SK-MEL-5 (cell line): ENCODE measurements at places on chromosomes 5 and 9. TPM values are rescaled to one million over a fixed set of nuclear protein-coding genes. Genes with fewer than 3 reads are reported as not detected.

DNA sequence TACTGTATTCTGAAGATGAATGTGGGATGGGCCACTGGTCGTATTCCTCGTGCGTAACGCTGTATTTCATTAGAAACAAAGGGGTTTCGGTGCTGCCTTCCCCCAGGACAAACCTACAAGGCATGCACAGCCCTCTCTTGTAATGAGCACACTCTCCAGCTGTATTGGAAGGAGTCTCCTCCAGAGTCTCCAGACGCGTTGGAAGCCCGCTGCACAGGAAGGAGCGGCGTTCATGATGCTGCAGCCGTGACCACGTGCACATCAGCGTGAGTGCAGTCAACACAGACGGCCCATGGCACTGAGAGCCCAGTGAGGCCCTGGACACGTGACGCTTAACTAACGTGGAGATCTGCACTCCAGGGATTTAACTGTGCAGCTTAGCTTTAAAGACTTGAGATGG, 209.0 kb upstream of the IRX1 start:
- DNase-seq = no peak

GRCh38 chr9:23766613-23767012, 59.4 kb downstream of the ELAVL2 start:
- DNase-seq = no peak

SLC6A3 gene
- total RNA-seq = not detected in 2 replicates

PRLR gene
- 21.4 and 22.2 TPM in 2 replicates for total RNA-seq

GRCh38 chr5:142685418-142686209, at the start of gene FGF1:
Gene FGF1 (minus strand): TSS chr5:142686090. CDS start chr5:142614127, 71,963 bp downstream.
- no peak for DNase-seq

DNA sequence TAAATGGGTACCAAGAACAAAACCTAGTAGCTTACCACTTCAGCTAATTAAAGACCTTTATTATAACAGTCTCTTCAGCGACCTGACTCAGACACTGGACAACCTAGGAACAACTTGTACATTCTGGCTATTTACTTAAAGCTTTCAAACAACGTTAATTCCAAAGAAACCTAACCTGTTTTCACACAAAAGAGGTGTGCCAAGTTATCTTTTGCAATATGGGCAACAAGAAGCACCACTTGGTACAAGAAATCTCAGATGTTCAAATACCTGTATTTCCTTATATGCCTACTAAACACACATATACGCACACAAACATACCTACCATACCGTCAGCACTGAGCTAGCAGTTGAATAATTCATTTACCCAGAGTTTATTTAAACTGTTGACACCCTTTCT, 23.0 kb downstream of the RNF145 start:
- DNase-seq = no peak

DNA sequence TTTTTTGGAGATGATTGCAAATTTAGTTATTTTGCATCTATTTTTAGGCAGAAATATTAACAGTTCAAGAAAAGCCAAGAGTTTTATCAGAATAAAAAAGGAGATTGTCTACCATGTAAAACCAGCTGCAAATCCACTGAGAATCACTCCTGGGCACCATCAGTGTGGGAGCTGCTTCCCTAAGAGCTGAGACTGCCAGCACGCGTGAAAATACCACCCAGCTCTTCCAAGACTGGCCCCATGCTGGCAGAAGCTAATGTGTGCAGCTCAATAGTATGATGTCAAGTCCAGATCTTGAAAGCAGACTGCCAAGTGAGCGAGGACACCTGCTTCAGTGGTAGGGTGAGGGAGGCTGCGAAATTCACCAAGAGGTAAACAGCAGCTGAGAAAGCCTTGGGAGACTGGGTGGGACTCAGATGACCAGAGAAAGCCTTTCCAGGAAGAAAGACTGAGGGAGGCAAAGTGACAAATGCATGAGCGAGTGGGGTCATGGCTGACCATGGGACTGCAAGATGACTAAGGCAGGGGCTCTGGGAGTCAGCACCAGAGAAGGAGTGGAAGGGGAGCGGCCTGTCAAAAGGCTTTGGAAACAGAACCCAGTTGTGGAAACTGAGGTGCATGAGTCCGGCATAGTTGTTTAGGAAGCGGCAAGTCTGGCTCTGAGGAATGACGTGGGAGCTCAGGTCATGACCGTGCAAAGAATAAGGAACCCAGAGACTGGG, 200.9 kb downstream of the GADD45G start:
- DNase-seq = no peak

IL31RA gene
- not detected in 2 replicates for total RNA-seq

- DNase-seq = no peak
These were observed 29.1 kb downstream of the TSPAN17 start for GRCh38 chr5:176676361-176676824.

- DNase-seq = peak; percentile 74
These were observed 4.3 kb upstream of the CLPTM1L start for GRCh38 chr5:1349246-1349645.

- DNase-seq = no peak
These were observed 109.6 kb downstream of the ADAMTS2 start for GRCh38 chr5:179235416-179236400.

CCNI2 gene
- not detected in 2 replicates for total RNA-seq

DNA sequence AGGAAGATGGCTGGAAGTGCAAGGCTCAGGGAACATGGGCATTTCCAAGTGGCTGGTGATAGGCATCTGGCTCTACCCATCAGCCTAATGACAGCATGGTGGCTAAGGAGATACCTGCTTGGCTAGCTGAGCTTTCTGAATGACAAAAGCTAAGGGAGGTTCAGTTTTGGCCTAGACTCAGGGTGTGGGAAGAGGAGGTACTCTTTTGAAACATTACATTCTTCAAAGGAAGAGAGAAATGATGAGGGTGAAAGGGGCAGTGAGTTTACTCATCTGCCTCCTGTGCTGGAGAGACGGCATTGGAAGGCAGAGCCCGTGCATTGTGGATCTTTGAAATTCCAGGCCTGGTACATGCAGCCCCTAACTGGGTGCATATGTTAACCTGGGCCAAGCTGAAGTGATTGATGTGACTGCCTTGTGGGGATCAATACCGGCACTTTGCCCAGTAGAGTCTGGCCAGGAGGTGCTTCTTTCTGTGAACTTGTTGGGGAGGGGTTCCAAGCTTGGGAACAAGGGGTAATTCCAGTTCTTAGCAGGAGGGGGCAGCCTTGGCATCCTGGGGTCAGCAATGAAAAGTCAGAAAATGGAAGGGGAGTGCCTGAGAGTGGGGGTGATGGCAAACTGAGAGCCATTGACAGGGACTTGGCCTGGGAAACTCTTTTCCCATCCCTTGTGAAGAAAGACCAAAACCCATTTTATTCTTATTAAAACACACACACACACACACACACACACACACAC, 108.6 kb downstream of the ACER2 start:
- DNase-seq = peak; percentile 53

CDX1 gene
- not detected in 2 replicates for total RNA-seq

DNA sequence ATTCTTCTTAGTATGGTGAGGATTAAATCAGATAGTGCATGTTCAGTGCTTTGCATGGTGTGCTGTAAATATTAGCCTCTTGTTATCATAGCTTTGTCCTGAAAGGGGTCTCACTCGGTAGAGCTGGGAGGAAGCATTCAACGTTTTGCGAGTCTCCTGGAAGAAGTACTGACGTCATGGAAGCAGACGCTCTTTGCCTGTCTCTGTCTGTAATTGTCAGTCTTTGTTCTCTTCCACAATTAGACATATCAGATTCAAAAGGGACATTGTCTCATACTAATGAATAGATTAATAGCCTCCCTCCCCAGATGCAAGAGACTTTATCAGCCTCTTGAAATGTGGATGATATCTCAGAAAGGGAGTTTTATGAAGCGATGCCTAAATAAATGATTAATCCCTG, 91.8 kb upstream of the CXCL14 start:
- DNase-seq = peak; percentile 25

GRCh38 chr5:135739383-135739981, 95.0 kb upstream of the SLC25A48 start:
- DNase-seq = no peak

HEXB gene
- 718 and 809 TPM in 2 replicates for total RNA-seq

STPG3 gene
- not detected in 2 replicates for total RNA-seq

DNA sequence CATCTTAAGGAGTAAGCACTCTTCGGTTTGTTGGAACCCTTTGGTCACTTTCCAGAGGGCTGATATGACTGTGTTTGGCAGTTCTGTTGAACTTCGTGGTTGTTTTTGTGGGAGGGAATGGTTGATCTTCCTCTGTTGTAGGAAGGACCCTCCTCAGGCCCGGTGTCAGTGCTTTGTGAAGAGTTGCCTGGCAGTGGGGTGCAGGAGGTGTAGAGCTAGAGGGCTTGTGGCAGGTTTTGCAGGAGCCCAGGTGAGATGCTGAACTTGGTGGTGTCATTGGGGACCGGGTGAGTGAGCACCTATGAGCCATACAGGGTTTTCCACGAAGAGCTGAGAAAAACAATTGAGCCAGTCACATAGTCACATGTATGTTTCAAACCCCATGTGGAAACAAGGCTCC, 27.2 kb downstream of the SECISBP2 start:
- DNase-seq = no peak

GRCh38 chr9:91421128-91421765, 2.4 kb downstream of the NFIL3 start:
- peak; percentile 30 for DNase-seq

DNA sequence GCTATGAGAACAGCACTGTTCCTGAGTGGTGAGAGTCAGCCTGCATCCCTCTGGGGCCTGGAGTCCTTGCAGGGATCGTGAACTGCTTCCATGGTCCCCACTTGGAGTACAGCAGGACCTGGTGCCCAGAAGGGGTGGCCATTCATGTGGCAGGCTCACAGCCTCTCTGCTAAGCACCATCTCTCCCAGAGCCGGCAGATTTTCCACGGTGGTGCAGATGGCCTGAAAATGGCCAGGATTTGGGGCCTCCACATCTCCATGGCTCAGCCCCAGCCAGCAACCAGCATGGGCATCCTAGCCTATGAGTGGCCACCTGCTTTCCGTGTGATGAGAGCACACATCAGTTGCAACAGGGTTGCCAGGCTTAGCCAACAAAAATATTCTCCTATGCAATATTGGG, 33.9 kb upstream of the SEMA4D start:
- no peak for DNase-seq

DNA sequence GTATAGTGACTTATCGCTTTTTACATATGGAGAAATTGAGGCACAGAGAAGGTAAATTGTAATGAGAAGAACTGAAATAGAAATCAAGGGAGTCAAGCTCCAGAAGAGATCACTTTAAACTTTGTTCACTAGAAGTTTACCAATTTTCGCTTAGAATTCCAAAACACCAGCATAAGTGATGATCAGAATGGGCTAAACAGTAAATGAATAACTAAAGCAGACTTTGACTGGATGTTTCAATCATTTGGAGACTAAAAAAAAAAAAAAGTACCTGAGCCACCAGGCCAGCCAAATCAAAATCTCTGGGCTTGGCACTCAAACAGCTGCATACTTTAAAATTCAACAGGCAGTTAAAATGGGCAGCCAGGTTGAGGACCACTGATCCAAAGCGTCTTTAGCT, 38.2 kb upstream of the FYB1 start:
- DNase-seq = no peak

- DNase-seq = no peak
These were observed 269.0 kb downstream of the ZSWIM6 start for GRCh38 chr5:61600945-61601511.

DNA sequence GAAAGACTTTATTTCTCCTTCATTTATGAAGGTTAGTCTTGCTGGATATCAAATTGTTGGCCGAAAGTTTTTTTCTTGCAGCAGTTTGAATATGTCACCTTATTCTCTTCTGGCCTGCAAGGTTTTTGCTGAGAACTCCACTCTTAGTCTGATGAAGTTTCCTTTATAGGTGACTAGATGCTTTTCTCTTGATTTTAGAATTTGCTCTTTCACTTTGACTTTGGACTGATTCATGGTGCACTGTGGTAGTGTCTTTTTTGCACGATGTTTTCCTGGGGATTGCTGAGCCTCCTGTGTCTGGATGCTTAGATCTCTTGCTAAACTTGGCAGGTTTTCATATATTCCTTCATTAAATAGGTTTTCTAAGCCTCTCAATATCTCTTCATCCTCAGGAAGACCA, 12.4 kb downstream of the AHRR start:
- DNase-seq = no peak

BRIX1 gene
- total RNA-seq = 157 and 165 TPM in 2 replicates

DNA sequence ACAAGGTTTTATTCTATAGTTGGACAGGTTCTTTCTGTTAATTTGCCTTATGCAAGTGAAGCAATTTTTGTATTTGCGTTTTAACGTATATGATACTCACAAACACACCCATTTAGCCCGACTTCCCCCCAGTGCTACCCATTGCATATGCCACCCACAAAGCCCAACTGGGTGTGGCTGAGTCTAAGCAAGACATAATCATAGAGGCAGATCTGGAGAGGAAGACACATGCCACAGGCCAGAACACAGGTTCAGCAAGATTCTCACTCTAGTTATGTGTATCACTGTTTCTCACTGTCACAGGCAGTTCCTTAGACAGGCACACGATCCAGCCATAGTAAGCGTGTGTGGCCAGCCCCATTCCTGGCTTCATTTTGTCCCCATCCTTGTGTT, 29.0 kb upstream of the PUM3 start:
- DNase-seq = no peak

MPDZ gene
- 28.4 and 29.4 TPM in 2 replicates for total RNA-seq

CDHR2 gene
- not detected in 2 replicates for total RNA-seq

DNA sequence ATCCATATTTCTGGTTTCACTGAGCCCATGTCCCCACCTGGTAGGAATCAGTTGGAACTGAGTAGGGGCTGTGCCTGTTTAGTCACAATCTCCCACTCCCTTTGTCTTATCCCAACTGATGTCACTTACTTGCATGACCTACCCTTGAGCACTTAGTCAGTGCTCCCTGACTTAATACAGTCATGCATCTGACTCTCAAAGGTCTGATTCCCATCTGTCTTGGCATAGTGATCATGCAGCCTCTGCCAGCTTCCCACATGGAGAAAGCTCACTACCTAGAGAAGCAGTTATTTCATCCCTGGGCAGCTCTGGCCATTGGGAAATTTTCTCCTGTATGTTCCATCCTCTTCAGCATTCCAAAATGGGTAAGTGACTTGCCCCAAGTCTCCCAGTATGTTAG, 24.8 kb downstream of the ABLIM3 start:
- no peak for DNase-seq

DNA sequence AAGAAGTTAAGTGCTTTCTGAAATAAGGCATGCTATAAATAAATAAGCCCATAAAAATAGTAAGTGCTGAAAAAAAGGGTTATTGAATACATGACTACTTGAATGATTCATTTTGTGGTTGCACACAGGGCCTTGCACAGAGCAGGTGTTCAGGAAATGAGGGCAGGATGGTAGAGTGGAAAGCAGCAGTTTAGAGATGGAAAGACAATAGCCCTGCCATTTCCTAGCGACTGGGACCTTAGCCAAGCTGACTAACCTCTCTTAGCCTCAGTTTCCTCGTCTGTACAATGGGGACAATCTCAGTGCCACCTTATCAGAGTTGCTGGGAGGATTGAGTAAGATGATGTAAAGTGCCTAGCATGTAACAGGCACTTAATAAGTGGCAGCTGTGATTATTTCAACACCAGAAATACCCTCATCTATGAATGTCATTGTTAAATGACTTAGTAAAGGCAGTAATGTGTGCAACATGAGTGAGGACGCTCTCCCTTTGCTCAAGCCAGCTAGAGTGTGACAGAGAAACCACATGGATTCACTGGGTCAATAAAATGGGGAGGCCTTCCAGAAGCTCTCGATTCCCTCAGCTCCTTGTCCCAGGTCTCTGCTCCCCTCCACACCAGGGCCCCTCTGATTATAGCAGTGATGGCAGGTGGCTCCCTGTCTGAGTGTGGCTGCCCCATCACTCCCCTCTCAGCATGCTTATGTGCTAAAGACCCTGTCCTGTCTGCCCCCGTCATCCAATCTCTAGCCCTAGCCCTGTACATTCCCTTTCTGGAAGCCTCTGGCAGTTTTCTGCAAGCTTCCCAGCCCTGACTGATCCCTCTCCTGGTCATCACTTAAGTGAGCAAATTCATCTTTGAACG, 16.0 kb upstream of the PHF19 start:
- peak; percentile 16 for DNase-seq
